ENCODE measurements at places on chromosomes 2 and 18.

- no peak for DNase-seq
These were observed 131.4 kb upstream of the MAPRE2 start for GRCh38 chr18:34909637-34910364.

GRCh38 chr18:70276416-70277191 lies 12.2 kb upstream of the SOCS6 start:
- no peak for DNase-seq

DNA sequence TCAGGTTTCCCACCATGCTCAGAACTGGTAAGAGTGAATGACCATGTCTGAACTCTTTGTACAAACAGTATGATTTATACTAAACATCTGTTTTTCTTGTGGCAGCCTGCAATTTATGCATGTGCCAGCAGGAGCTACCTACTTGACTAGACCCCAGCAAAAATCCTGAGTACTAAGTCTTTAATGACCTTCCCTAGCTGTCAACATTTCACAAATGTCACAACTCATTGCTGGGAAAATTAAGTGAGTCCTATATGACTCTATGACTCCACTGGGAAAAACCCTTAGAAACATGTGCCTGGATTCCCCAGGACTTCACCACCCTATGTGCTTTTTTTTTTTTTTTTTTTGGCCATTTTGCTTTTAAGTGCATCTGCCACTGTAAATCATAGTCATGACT lies 1225.8 kb downstream of the SUCLG1 start:
- DNase-seq, result no peak

- DNase-seq, result no peak
These were observed 83.4 kb upstream of the RGPD5 start for GRCh38 chr2:109710505-109711229.

DNA sequence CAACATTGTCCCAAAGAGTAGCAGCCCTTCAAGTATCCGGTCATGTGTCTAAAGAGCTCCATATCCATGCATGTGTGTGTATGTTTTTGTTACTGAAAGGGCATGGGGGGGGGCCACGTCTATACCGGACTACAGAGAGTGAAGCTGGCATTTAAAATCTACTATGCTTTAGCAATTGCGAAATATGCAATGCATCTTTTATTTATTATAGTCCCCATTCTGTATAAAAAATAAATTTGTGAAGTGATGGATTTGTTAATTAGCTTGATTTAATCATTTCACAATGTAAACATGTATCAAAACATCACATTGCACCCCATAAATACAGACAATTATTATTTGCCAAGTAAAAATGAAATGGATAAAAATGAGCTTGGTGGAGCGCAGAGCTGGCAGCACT lies 149.4 kb upstream of the ID2 start:
- no peak for DNase-seq

DNA sequence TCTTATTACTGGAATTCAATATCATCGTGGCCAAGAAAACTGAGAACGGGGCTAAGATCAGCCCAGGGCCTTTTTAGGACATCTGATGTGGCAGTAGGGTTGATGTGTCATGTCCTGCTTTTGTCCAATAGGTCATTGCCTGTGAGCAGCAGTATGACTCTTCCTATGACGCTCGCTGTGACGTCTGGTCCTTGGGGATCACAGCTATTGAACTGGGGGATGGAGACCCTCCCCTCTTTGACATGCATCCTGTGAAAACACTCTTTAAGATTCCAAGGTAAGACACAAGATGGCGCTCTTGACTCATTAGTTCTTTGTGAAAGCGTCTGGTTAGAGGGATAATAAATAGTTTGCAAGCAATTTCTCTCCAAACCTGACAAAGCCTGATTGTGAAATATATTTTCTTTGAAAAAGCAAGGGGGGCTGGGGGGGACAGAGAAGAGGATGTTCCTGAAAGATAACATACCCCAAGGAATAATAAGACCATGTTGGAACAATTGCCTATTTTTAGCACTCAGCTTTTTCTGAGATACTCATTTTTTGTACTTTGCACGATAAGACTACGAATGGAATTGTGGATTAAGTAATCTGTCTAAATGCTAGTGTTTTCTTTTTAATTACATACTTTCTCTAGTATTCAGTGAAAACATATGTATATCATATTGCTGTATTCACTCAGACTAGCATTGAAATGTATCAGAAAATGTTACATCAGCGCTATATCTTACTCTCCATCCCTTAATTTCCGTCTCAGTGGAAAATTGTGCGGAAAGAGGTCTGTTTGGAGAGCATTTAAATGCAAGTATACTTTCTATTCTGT lies 58.1 kb downstream of the MYO3B start:
- DNase-seq, result peak; percentile 7

- DNase-seq, result no peak
These were observed 69.5 kb upstream of the PELI1 start for GRCh38 chr2:64213532-64214275.

GRCh38 chr2:40450796-40451430 lies 977 bp downstream of the SLC8A1 start:
- peak; percentile 50 for DNase-seq

DNA sequence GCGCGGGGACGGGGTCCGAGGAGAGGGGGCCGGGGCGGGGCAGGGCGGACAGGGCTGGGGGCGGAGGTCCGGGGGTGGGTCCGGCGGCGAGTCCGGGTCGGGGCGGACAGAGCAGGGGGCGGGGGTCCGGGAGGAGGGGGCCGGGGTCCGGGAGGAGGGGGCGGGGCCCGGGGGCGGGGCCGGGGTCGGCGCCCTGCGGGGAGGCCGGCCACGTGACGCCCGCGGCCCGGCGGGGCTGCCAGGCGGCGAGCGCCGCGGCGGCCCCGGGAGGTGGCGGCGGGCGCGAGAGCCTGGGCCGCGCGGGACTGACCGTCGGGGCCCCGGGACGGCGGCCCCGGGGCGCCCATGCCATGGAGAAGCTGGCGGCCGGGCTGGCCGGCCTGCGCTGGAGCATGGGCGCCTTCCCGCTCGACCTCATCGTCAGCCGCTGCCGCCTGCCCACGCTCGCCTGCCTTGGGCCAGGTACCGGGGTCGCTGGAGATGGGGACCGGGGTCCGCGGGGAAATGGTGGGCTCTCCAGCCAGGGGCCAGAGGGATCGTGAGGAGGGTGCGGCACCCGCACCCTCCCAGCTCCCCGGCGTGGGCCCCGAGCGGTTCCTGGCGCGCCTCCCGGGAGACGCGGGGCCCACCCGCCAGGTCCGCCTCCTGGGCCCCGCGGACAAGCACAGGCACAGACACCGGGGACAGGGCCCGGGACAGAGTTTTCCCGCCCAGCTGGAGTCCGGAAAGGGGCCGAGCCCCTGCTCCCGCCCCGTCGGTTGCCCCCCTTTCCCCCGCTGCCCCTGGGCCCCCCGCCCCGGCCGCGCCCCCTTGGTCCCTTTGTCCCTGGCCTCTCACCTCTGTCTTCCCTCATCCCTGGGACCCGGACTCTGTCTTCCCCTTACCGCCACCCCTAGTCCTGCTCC lies at the start of gene GAREM2:
Gene GAREM2 (plus strand): TSS at position 218 of the 905 bp plus-strand sequence. CDS start 133 bp downstream, at position 351.
- DNase-seq, result no peak

- DNase-seq, result no peak
These were observed 83.5 kb upstream of the MCFD2 start for GRCh38 chr2:46999084-46999483.

DNA sequence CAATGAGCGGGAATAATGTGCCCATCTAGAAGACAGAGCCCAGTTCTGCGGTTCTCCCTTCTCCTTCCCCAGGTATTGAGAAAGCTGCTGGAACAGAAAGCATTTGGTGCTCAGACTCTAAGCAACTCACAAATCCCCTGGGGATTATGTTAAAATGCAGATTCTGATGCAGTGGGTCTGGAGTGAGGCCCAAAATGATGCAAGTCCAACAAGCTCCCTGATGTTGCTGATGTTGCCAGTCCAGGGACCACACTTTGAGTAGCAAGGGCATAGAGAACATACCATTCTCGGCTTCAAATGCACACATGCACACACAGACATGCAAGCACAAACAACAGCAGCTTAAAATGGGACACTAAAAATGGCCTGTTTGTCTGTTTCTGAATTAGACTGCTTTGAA lies 274.8 kb upstream of the NCKAP5 start:
- no peak for DNase-seq

DNA sequence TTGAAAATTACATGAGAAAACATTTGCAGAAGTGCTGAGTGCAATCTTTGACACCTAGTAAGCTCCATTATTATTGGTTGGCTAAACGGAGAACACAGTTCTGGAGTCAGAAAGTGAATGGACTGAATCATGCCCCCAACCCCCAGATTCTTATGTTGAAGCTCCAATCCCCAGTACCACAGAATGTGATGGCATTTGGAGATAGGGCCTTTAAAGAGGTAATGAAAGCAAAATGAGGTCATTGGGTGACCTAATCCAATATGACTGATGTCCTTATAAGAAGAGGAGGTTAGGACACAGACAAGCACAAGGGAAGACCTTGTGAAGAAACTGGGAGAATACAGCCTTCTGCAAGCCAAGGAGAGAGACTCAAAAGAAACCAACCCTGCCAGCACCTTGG lies 200.9 kb upstream of the EPAS1 start:
- no peak for DNase-seq

GRCh38 chr2:1486670-1487069 lies 73.4 kb downstream of the TPO start:
- no peak for DNase-seq

DNA sequence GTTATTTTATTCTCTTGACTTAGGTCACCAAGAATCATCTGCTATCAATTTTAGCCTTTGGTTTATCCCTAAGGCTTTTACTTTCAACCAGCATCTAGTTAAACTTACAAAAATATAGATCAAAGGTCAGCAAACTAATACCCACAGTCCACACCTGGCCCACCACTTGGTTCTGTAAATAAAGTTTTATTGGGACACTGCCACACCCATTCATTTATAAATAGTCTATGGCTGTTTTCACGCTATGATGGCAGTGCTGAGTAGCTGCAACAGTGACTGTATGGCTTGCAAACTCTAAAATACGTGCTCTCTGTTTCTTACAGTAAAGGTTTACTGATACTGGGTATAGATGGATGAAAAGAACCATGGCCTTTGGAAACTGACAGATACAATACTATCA lies 107.0 kb downstream of the MEP1B start:
- DNase-seq, result no peak

DNA sequence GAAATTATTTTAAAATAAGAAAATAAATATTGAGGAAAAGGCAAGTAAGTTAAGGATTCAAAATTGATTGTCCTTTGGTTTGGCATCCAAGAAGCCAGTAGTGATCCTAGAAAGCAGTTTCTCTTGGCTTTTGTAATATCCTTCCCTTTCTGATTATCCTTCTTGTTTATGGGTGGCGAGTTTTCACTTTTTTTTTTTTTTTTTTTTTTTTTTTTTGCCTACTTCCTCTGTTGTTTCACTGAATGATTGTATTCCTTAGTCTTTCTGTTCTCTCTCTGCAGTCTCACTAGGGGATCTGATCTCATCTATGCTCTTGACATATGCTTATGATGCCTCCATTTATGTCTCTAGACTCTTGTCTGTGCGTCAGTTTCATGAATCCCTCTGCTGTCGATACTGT lies 4.2 kb downstream of the NAPG start:
- DNase-seq, result no peak

- DNase-seq, result no peak
These were observed 6.7 kb downstream of the CAVIN2 start for GRCh38 chr2:191839918-191840804.

GRCh38 chr2:163213661-163214081 lies 375.1 kb upstream of the KCNH7 start:
- DNase-seq, result no peak

GRCh38 chr18:29651122-29651680 lies 1391.3 kb downstream of the DSC3 start:
- no peak for DNase-seq

DNA sequence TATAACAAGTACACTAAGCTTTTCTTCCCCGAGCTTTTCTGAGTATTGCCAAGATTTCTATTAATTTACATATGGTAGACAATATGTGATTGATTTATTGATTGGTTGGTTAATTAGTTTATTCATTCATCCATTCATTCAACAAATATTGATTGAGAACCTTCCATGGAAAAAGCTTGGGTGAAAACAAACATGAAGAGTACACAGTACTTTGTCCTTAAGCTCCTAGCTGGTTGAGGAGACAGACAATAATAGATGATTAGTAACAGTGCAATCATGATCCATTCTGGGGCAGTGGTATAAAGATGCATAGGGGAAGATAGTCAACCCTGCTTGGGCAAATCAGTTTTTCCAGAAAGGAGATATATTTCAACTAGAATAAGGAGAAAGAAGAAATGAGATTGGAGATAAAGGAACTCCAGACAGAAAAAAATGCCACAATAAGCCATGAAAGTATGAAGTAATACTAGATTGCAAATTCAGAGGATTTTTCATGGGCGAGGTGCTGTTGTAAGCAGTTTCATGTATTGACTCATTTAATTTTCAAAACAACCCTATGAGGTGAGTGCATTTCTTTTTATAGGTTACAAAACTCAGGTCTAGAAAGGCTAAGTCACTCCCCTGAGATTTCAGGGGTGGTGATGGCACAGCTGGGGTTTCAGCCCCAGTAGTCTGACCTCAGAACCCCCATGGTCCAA lies 129.5 kb downstream of the RND3 start:
- no peak for DNase-seq

- peak; percentile 64 for DNase-seq
These were observed 145.6 kb downstream of the AGAP1 start for GRCh38 chr2:235639428-235639773.

DNA sequence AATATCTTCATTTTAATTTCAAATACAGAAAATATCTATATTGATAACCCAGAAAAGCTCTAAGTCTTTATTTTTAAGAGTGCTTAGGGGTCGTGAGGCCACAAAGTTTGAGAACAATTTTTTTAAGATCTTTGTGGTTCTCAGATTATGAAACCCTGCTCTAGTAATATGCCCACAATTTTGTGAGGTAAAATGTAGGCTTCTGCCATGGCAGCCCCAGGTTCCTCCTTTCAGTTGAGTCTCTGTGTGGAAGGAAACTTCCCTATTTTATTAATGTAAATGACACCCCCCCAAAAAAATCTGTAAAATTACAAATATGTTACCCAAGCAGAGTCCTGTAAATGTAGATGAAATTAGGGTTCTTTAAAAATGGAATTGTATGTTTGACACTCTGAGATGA lies 600.5 kb downstream of the SATB2 start:
- no peak for DNase-seq

GRCh38 chr18:37270038-37270665 lies 295.4 kb downstream of the CELF4 start:
- DNase-seq, result no peak

- no peak for DNase-seq
These were observed 4.8 kb upstream of the ZFP36L2 start for GRCh38 chr2:43230951-43231827.

All from H54 (cell line).